ENCODE measurements at places on chromosomes 5 and 9. TPM values are rescaled to one million over a fixed set of nuclear protein-coding genes. Genes with fewer than 3 reads are reported as not detected.

The SVEP1 gene
- total RNA-seq, result 0.30 TPM

The FAXDC2 gene
- total RNA-seq, result 9.6 TPM

The ZFP2 gene
- total RNA-seq, result 0.28 TPM

The BTNL3 gene
- total RNA-seq, result not detected

The MEGF9 gene
- total RNA-seq, result 0.67 TPM

Data from H7 (cell line).